ENCODE measurements at places on chromosomes 2 and 18.

- H3K36me3 ChIP-seq: peaks cover 1% of the 10 kb centered on the region
- DNase-seq: no peak
- H3K27me3 ChIP-seq: no peaks in the 10 kb centered on the region
- H3K27ac ChIP-seq: no peak overlapping the region
- no peaks in the 10 kb centered on the region for H3K4me1 ChIP-seq
These were observed 848.8 kb downstream of the TDRD15 start for GRCh38 chr2:21972586-21972985.

GRCh38 chr2:231068525-231069222 is 12.0 kb downstream of the PSMD1 start:
- H3K4me3 ChIP-seq: peak overlapping the region; percentile 69
- H3K4me1 ChIP-seq: peaks cover 16% of the 10 kb centered on the region
- H3K36me3 ChIP-seq: peaks cover 9% of the 10 kb centered on the region

DNA sequence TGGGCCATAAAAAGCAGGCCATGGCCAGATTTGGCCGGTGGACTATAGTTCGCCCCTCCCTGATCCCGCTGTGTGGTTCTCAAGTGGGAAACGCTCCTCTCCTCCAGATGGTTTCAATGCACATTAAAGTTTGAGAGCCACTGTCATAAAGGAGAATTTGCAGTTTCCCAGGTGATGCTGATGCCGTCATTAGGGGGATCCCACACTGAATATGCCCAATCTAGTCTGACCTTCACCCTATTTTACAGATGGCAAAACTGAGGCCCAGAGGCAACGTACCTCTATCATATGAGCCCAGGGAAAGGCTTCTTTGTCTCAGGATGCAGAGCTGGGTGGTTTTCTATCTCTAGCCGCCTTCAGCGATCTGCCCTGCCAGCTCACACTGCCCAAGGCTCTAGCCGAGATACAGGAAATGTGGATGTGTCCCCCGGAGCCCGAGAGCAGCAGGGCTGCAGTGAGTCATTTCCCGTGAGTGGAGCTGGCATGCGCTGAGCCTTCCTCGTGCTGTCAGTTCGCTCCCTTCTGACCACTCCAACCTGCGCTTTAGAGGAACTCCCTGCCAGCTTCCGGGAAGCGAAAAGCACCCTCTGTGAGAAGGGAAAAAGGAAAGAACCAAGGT is 116.2 kb downstream of the SMAD7 start:
- peak; percentile 78 for DNase-seq
- H3K36me3 ChIP-seq: no peaks in the 10 kb centered on the region
- peak overlapping the region; percentile 81 for H3K4me3 ChIP-seq
- peaks cover 73% of the 10 kb centered on the region for H3K4me1 ChIP-seq

DNA sequence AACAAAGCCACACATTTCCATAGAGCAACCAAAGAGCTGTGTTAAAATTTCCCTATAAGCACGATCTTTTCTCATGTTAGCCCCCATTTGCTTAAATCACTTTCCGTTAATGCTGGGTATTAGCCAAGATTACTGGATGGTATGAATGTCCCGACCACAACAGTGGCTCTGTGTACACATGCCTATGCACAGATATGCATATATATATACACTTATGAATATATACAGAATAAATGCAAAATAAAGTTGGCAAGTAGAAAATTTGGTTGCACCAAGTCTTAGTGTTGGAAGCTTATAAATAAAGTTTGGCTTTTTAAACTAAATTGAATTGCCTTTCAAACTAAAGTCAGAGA is 265.9 kb upstream of the ETAA1 start:
- no peak overlapping the region for H3K4me3 ChIP-seq
- no peaks in the 10 kb centered on the region for H3K27me3 ChIP-seq
- DNase-seq: no peak
- H3K4me1 ChIP-seq: no peaks in the 10 kb centered on the region

- DNase-seq: no peak
- no peak overlapping the region for H3K4me3 ChIP-seq
- peaks cover 3% of the 10 kb centered on the region for H3K36me3 ChIP-seq
- H3K4me1 ChIP-seq: no peaks in the 10 kb centered on the region
These were observed 193.7 kb upstream of the SIX3 start for GRCh38 chr2:44747794-44748193.

DNA sequence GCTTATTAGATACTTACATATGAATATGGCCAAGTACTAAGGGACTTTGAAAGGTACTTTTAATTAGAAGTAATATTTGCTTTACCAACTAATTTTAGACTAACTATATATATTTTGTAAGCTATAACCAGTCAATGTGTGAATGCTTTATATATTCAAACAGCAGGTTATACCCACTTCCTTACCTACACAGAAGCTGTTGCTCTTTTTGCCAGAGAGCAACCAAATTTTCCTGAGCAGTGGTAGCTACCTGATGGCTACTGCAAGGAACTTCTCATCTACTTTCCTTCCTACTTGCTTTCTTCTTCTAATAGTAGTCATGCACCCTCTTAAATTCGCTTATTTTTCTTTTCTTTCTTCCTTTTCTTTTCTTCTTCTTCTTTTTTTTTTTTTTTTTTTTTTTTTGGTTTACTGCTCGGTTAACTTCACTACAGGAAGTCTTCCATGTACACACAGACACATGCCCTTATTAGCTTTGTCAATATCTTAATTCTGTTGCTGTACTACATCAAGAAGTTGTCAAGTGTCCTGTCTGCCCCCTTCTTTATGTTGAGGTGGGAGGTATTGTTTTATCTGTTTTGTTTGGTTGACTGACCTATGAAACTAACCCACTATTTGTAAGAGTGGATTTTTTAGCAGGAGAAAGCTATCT is 95.0 kb downstream of the EPC2 start:
- H3K27ac ChIP-seq: no peak overlapping the region
- DNase-seq: no peak
- H3K4me1 ChIP-seq: peaks cover 33% of the 10 kb centered on the region
- no peak overlapping the region for H3K4me3 ChIP-seq
- H3K27me3 ChIP-seq: no peaks in the 10 kb centered on the region

- no peak overlapping the region for H3K4me3 ChIP-seq
- H3K27ac ChIP-seq: no peak overlapping the region
- no peaks in the 10 kb centered on the region for H3K27me3 ChIP-seq
- H3K36me3 ChIP-seq: no peaks in the 10 kb centered on the region
- no peak for DNase-seq
These were observed 156.2 kb downstream of the HRH4 start for GRCh38 chr18:24616653-24617052.

- H3K27me3 ChIP-seq: no peaks in the 10 kb centered on the region
- no peak for DNase-seq
- no peak overlapping the region for H3K27ac ChIP-seq
- no peaks in the 10 kb centered on the region for H3K36me3 ChIP-seq
These were observed 57.8 kb downstream of the ST6GAL2 start for GRCh38 chr2:106828119-106828518.

GRCh38 chr2:234491897-234492296 is 5.0 kb downstream of the ARL4C start:
- H3K27ac ChIP-seq: no peak overlapping the region
- peaks cover 63% of the 10 kb centered on the region for H3K4me1 ChIP-seq
- no peaks in the 10 kb centered on the region for H3K27me3 ChIP-seq
- H3K4me3 ChIP-seq: peak overlapping the region; percentile 96

DNA sequence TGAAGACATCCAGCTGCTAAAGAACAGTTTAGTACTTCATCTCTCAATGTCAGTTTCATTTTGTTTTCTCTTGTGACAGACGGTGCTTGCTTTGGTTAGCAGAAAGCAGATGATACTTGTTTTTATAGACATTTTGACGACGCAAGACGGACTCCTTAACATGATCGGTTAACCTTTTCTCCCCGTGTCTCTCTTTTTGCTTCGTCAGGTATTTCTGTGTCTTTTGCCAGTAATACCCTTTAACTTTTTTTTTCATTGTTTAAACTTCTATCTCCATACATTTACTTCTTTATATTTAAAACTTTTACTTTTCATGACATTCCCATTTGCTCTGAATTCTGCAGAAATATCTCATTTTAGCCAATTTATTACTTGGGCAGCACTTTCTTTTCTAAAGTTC is 57.9 kb downstream of the THSD7B start:
- H3K27ac ChIP-seq: no peak overlapping the region
- no peaks in the 10 kb centered on the region for H3K36me3 ChIP-seq
- no peak for DNase-seq
- no peaks in the 10 kb centered on the region for H3K27me3 ChIP-seq

DNA sequence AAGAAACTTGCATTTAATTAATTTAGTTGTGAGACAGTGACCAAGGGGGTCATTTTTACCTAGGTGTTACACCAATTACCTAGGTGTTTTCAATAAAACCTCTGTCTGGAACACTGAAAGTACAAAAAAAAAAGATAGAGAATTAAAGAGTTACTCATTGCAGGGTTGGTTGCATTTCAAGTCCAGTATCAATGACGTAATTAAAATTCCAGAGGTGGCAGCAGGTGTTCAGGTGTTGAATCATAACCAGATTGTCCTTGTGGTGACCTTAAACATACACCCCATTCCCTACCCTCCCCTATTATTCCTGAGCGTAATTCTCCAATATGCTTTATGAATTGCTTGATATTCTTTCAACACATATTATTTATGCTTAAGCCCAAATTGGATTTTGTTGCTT is 352.0 kb upstream of the SLC8A1 start:
- H3K27ac ChIP-seq: no peak overlapping the region
- no peak for DNase-seq
- H3K27me3 ChIP-seq: no peaks in the 10 kb centered on the region
- H3K36me3 ChIP-seq: no peaks in the 10 kb centered on the region
- H3K4me1 ChIP-seq: no peaks in the 10 kb centered on the region

GRCh38 chr2:21033237-21034155 is 10.4 kb downstream of the APOB start:
- H3K36me3 ChIP-seq: no peaks in the 10 kb centered on the region
- no peak overlapping the region for H3K4me3 ChIP-seq
- DNase-seq: no peak
- H3K27ac ChIP-seq: no peak overlapping the region

- peak overlapping the region; percentile 78 for H3K27ac ChIP-seq
- peaks cover 7% of the 10 kb centered on the region for H3K36me3 ChIP-seq
- peak overlapping the region; percentile 2 for H3K4me3 ChIP-seq
- DNase-seq: no peak
These were observed 7.1 kb downstream of the ACVR1 start for GRCh38 chr2:157868993-157869392.

- H3K27me3 ChIP-seq: peaks cover 35% of the 10 kb centered on the region
- H3K27ac ChIP-seq: no peak overlapping the region
- no peaks in the 10 kb centered on the region for H3K36me3 ChIP-seq
- H3K4me3 ChIP-seq: no peak overlapping the region
- H3K4me1 ChIP-seq: peaks cover 21% of the 10 kb centered on the region
These were observed 20.7 kb downstream of the SMIM21 start for GRCh38 chr18:75406491-75407445.

DNA sequence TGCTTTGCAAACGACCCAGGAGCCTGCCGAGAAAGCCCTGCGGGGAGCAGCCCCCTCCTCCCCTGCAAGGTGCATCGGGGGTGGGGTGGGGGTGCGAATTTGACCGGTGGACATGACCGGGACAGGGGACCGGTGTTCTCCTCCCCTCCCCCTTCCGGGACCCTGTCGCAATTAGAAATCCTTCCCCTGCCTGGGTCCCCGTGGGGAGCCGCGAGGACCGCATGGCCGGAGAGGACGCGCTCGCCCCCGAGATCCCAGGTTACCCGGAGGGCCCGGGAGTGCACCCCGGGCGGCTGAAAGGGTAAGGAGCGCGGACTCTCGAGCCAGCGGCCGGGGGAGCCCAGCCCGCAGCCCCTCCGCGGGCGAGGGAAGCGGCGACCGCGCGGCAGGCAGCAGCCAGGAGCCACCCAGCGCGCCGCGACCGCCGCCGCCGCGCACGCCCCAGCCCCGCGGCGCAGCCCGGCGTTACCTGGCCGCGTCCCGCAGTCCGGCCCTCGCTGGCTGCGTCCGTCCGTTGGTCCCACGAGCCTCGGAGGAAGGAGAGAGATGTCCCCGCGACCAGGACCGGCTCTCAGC is 482 bp downstream of the DLGAP1 start:
- DNase-seq: no peak
- H3K27me3 ChIP-seq: peaks cover 20% of the 10 kb centered on the region

- peaks cover 77% of the 10 kb centered on the region for H3K27me3 ChIP-seq
- H3K36me3 ChIP-seq: peaks cover 6% of the 10 kb centered on the region
- peaks cover 18% of the 10 kb centered on the region for H3K4me1 ChIP-seq
- H3K27ac ChIP-seq: no peak overlapping the region
These were observed 50.7 kb upstream of the PAIP2B start for GRCh38 chr2:71277536-71278103.

Measured in activated T-cell treated with anti-CD3 and anti-CD28 coated beads, Interleukin-2, amount 50 U/mL, for 72 hours (primary cell).